AG08395 (cell line): ENCODE measurements at places on chromosomes 12 and 14.

DNA sequence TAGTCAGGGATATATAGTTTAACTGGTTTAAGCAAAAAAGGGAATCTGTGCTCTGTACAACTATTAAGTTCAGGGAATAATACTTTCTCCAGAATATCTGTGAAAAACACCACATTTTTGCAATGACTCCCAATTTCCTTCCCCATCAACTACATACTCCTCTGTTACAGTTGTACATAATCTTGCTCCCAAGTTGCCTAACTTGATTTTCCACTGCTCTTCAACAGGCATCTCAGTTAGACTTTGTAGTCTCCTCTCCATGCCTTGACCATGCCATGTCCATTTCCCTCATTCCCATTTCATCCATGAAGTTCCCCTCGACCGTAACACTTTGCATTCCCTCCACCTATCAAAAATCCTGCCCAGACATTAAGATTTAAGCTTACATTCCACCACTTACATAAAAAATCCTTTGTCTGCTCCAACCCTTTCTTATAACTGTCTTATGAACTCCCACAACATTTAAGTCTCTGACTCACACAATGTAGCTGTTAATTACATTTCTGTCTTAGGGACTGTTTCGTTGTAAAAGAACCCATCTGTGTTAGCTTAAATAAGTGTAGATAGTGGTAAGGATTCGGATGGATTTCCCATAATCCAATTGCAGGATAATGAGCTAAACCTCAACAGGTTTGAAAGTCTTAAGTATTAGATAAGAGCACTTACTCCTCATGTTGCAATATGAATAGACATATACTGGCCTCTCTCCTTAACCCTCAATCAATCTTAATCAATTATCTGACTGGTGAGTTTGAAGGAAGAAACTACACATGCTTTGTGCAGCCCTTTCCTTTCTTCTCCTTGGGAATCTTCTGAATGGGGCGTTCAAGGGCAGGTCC, 156.5 kb downstream of the PAWR start:
- no peak for DNase-seq

- DNase-seq, result no peak
Measured at GRCh38 chr14:75732888-75733287, 71.8 kb downstream of the TTLL5 start.

- no peak for DNase-seq
Measured at GRCh38 chr12:112294793-112295192, 87.4 kb downstream of the HECTD4 start.

GRCh38 chr12:7868391-7868790, 4.3 kb downstream of the SLC2A14 start:
- peak; percentile 17 for DNase-seq

DNA sequence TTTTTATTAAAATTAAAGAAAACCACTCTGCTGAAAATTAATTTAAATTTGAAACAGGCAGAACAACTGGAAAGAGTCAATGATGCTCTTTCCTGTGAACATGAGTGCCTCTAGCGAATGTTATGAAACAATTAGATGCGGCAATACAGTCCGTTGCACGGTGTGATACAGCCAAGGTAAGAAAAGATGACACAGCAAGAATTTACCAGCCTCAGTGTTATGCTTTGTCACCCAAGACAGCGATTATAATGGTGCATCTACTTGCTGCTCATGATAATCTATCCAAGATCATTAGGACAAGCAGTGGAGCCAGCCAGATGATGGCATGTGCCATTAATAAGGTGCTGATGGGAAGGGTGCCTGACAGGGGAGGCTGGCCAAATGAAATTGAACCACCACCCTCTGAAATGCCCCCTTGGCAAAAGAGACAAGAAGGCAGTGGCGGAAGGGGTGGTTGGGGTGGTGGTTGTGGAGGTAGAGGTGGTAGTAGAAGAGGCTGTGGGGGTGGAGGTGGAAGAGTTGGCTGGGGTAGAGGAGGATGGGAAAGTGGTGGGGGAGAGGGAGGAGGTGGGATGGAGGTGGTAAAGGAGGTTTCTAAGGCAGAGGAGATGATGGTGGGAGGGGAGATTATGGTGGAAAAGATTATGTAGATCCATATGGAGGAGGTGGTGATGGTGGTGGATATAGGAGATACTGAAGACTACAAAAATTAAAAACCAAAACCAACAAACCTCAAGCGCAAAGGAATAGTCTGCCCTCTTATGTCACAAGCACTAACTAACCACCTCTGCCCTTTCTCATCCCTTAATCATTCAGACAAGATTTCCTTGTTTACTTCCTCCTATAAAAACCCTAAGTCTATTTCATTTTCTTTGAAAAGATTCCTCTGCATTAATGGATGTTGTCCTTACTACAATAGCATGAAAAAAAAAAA, 4.0 kb upstream of the RESF1 start:
- no peak for DNase-seq

- no peak for DNase-seq
Measured at GRCh38 chr12:85392508-85392907, 112.5 kb downstream of the ALX1 start.

DNA sequence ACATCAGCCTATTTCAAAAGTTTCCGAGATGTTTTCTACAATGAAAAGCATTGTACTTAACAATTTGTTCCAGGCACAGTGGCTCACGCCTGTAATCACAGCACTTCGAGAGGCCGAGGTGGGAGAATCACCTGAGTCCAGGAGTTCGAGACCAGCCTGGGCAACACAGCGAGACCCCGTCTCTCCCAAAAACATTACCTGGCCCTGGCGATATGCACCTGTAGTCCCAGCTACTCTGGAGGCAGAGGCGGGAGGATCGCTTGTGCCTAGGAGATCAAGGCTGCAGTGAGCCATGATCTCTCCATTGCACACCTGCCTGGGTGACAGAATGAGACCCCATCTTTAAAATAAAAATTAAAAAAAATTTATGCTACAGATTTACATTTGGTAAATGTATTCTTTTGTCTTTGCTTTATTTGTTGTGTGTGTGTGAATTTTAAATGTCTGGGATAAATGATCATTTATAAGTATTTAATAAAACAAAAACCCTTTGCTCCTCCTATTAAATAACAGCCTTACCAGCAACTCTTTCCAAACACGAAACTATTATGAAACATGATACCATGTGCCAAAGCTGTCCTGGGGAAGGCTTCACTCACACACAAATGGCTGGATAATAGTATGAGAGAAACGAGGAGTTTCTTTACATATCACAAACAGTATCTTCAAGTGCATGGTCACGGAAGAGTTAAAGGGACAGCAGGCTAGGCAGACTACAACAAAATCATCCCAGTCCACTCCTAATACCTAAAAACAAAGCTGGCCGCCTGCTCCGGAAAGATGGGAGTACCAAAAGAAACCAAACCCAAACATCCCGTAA, 1.1 kb downstream of the ATXN3 start:
- DNase-seq, result peak; percentile 39

DNA sequence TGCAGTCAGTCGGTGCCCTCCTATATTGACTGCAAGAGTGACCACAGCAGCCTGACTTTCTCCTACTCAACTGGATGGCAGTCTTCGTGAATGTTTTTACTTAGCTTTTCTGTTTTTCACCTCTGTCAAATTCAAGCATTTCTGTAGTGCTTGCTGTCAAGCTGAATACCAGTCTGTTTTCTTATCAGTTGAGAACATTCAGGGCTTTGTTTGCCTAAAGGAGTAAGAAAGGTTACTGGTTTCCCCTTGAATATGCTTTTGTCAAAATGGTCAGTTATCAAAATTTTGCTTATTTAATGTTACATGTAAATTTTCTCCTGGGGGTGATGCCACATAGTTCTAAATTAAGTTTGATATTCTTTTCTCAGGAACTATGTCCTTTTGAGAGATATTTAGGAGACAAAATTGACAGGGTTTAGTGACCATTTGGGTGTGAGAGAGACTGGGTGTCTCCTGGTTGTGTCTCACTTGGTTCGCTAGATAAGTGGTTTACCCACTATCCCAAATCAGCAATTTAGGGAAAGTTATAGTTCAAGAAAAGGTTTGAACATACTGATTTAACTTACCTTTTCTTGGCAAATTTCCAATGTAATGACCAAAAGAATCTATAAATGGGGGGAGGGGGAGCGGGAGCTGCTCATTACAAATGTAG, 366.3 kb downstream of the TMTC2 start:
- DNase-seq, result no peak

DNA sequence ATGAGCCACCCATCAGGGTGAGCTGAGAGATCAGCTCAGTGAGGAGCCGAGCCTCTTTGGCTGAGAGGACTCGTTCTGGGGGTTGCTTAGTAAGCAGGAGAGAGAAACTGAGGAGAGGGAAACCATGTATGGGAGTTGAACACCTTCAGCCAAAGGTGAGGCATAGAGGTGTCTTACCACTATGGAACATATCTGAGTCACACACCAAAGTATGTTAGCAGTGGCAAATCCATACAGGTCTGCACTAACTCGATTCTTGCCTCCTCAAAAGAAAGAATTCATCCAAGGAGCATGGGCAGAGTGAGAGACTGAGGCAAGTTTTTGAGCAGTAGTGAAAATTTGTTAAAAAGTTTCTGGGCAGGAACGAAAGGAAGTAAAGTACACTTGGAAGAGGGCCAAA, 46.7 kb upstream of the RNU6-8 start:
- DNase-seq, result no peak

GRCh38 chr14:31895646-31896045, 181.5 kb upstream of the ARHGAP5 start:
- DNase-seq, result no peak

GRCh38 chr12:48291511-48291910, 59.2 kb downstream of the ZNF641 start:
- DNase-seq, result no peak

DNA sequence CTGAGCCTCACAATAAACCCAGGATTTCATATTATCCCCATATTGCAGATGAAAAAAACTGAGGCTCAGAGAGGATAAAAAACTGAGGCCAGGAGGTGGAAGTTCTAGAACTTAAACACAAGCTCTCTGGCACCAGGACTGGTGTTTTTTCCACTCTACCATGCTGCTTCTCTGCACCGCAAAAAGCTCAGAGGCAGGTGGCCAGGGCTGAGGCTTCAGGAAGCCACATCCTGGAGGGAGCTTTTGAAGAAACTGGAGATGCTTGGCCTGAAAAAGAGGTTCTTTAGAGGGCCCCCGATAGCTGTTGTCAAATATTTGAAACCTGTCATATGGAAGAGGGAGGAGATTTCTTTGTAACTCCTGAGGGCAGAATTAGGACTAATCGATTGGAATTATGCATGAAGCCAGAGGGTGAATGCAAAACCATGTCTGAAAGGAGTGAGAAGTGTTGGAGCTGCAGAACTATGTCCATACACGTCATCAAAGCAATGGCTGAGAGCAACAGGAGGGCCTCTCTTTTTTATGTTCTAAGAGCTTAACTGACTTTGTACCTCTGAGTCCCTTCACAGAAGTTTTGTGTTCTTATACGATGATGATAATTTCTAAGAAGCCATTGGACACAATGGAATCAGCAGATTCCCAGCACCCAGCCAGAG, 448.6 kb downstream of the FUT8 start:
- no peak for DNase-seq

DNA sequence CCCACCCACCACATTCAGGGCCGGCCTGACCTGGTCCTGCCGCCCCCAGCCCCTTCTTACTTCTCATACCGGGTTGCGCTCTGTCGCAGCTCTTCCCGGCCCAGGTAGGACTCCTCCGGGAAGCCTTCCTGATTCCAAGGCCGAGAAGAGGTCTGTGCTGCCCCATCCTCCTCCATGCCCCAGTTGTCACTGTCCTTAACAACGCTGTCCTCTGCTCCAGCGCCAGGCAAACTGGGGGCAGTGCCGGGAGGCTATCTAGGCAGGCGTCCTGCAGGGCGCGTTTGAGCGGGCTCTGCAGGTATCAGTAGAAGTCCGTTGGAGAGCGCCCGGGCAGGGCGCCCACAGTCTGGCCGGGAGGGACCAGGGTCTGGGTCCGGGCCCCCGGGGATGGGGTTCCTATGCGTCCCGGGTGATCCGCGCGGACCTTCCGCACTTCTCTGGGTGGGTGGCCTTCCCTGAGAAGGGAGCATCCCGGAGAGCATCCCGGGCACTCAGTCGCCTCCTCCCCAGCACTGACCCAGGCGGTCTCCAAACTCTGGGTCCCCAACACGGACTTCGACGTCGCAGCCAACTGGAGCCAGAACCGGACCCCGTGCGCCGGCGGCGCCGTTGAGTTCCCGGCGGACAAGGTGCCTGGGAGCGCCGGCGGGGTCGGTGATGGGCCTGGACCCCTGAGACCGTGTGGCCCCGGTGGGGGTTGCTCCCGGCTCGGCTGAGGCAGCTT, 900 bp downstream of the AMN start:
- no peak for DNase-seq

DNA sequence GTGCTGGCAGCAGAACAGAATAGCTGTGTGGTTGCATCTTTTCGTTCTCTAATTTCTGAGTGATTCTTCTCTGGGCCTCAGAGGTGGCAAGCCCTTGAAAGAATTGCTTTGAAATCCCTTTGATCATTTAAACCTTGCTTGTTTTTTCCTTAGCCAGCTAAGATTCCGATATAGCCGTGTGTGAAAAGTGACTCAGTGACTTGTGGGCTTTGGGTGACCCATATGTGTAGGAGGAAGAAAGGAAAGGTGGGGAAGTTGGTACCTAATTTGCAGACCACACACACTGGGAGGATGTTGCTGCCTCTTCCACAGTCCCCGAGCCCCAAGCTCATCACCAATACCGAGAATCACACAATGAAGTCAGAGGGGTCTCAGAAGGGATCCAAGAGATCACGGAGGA, 18.8 kb downstream of the SLC24A4 start:
- DNase-seq, result no peak

GRCh38 chr14:100858838-100859220, 32.9 kb downstream of the MEG3 start:
- no peak for DNase-seq

DNA sequence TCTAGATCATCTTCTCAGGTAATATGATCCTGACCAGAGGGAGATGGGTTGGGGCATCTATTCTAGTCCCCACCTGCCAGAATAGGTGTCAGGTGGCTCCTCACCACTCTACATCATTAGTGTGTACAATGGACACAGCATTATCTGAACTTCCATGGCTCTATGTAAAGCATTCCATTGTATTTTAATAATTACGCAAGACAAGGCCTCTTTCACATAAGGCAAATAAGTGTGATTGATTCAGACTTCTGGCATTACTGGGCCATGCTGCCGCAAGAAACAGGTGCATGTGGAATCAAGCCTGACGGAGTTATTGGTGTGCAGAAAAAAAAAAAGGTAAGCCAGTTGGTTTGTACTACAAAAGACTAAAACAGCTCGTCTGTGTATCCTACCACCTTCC, 3.1 kb upstream of the DDHD1 start:
- DNase-seq, result no peak

DNA sequence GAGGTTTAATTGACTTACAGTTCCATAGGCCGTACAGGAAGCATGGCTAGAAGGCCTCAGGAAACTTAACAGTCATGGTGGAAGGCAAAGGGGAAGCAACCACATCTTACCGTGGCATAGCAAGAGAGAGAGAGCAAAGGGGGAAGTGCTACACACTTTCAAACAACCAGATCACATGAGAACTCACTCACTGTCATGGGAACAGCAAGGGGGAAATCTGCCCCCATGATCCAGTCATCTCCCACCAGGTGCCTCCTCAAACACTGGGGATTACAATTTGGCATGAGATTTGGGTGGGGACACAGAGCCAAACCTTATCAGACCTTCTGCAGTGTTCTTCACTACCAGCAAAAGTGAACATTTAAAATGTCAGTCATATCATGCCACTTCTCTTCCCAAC, 58.9 kb downstream of the USP15 start:
- no peak for DNase-seq
